ENCODE measurements at places on chromosomes 13 and 19.

GRCh38 chr13:46662690-46663089 is 109.7 kb downstream of the LRCH1 start:
- DNase-seq: no peak

GRCh38 chr19:6227936-6228325 is 51.8 kb downstream of the MLLT1 start:
- no peak for DNase-seq

DNA sequence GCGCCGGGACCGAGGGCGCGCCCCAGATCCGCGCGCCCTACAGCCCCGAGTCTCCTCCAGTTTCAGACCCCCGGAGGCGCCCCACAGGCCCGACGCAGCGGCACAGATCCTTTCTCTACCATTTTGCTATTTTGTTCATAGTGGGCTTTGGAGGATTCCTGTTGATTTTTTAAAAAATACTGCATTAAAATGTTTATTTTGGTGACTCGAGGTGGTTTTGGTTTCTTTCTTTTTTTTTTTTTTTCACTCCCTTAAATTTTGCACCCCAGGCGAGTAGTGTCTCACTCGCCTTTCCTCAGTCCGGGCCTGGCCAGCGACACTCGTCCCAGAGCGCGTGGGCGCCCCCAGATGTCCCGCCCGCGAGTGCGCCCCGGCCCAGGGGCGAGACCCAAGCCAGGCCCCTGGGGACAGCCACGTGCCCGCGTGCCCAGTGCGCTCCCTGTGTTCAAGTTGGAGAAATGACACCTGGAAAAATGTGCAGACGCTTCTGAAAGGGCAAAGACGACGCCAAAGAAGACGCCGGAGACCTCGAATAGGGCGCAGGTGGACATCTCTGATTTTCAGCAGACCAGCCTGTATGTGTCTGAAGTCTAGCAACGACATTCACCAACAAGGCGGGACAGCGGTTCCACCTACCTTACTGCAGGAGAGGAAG is 471 bp upstream of the INSR start:
- no peak for DNase-seq

- no peak for DNase-seq
Measured at GRCh38 chr19:30407068-30407709, 35.0 kb downstream of the ZNF536 start.

- DNase-seq: no peak
Measured at GRCh38 chr13:35743165-35743564, 266.7 kb upstream of the MAB21L1 start.

GRCh38 chr13:28658796-28659620 is at the start of gene POMP:
POMP (plus strand) TSS chr13:28659130; CDS start chr13:28659185, 55 bp downstream.
- DNase-seq: peak; percentile 88

DNA sequence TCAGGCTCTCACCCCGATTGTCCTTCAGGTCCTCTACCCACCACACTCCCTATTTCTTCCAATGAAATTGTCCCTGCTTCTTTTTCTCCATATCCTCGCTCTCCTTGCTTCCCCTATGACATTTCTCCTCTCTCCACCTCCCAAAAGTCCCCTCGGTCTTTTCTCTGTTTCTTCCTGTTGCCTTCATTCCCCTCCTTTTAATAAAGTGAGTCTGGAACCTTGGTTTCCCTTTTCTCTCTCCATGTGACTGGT is 676 bp upstream of the ZNF574 start:
- no peak for DNase-seq

- DNase-seq: no peak
Measured at GRCh38 chr19:10713317-10713716, 4.6 kb upstream of the DNM2 start.

DNA sequence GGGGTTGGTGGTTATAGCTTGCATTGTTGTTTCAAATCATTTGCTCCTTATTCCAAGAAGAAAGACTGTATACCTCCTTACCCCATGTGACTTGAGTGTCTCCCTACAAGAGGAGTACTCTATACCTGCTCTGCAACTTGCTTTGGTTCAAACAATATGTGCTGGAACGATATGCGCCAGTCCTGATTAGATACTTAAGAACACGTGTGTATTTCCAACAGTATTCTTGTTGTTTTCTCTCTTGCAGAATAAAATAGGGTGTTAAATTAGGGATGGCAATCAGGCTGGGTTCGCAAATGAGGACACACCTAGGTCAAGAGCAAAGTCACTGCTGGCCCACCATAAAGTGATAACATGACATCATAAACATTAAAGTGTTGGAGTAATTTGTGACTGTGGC is 895.0 kb upstream of the SLITRK1 start:
- no peak for DNase-seq

- peak; percentile 71 for DNase-seq
Measured at GRCh38 chr19:45882652-45883585, 3.0 kb downstream of the IRF2BP1 start.

GRCh38 chr19:47210689-47211316 is 20.2 kb downstream of the BBC3 start:
- DNase-seq: peak; percentile 69

GRCh38 chr13:114074671-114075315 is 57.6 kb downstream of the RASA3 start:
- no peak for DNase-seq

DNA sequence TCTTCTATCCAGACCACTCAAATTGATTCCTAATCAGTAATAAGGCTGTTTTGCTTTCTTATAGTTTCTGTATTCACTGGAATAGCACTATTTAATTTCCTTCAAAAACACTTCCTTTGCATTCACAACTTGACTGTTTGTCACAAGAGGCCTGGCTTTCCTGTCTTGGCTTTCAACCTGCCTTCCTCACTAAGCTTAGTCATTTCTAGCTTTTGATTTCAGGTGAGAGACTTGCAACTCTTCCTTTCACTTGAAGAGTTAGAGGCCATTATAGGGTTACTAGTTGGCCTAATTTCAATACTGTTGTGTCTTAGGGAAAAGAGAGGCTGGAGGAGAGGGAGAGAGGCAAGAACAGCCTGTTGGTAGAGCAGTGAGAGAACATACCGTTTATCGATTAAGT is 47.0 kb downstream of the SACS start:
- DNase-seq: no peak

GRCh38 chr19:47176627-47177090 is 46.0 kb downstream of the SAE1 start:
- no peak for DNase-seq

DNA sequence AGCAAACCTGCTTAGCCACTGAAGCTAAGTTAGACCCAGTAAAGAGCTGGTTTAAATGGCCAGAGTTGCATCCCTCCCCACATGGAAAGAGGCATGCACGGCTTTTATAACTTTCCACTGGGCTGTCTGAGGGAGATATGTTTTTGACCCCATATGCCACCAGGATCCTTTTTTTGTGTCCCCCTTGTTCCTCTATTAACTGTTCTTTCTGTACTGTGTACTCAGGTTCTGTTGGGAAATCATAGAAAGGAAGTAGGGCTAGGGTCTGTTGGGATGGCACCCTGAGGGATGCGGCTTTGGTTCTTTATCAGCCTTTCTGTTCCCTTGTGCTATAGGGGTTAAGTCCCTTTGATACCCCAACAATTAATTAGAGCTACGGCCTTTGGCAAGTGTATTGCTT is 12.2 kb upstream of the TM9SF2 start:
- DNase-seq: no peak

DNA sequence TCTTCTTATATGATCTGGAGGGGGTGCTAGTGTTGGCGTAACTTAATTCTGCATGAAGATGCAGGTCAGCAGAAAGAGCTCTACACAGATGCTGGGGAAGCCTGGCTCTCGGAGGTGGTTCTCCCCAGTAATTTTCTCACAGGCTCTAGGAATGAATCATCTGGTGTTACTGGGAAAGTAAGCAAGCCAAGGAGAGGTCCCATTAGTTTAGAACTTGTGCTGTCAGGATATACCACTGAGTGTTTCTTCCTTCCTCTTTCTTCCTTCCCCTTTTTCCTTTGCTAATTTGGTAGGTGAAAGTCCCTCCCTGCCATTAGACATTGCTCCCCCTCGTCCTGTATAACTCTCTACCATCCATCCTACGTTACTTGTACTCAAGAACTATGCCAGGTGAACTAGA is 68.3 kb downstream of the ATP8A2 start:
- DNase-seq: no peak

DNA sequence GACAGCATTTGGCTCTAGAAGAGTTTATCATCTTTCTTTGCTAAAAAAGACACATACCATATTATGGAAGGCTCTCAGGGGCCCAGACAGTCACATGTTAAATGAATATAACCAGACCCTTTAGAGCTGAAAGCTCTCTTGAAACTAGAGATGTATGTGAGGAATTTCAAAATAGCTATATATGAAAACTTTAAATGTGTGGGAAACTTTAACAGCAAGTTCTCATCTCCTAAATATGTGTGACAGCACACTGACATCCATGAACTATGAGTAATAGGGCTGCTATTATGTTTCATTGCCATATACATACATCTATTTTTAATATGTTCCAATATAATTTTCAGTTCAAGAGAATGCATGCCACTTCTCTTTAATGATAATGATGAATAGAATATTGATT is 509.5 kb downstream of the GPC6 start:
- DNase-seq: no peak

- DNase-seq: no peak
Measured at GRCh38 chr19:41552558-41552957, 23.4 kb upstream of the CEACAM21 start.

DNA sequence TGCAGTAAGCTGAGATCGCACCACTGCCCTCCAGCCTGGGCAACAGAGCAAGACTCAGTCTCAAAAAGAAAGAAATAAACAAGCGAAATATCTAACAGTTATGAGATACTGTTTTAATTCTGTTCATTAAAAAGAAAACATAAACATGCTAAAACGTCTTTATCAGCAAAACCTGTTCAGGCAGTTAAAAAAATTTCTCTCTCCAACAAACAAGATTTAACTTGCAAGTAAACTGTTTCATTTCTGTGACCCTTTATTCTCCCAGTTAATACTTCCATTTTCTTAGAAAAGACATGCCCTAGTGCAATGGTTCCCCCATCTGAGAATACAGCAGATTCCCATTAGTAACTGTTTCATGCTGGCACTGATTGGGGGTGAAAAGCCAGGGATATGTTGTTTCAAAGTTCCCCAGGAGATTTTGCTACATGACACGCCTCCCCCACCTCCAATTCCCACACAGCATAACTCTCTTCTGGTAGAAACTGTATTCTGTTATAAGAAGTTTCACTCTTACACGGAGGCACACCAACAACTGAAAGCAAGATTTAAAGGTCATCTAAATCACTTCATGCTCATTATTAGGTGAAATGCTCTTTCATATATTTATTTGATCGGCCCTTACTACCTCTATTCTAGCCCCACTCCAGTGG is 24.4 kb downstream of the ELF1 start:
- DNase-seq: no peak

GRCh38 chr13:44199627-44200207 is 173.9 kb upstream of the SERP2 start:
- DNase-seq: no peak

DNA sequence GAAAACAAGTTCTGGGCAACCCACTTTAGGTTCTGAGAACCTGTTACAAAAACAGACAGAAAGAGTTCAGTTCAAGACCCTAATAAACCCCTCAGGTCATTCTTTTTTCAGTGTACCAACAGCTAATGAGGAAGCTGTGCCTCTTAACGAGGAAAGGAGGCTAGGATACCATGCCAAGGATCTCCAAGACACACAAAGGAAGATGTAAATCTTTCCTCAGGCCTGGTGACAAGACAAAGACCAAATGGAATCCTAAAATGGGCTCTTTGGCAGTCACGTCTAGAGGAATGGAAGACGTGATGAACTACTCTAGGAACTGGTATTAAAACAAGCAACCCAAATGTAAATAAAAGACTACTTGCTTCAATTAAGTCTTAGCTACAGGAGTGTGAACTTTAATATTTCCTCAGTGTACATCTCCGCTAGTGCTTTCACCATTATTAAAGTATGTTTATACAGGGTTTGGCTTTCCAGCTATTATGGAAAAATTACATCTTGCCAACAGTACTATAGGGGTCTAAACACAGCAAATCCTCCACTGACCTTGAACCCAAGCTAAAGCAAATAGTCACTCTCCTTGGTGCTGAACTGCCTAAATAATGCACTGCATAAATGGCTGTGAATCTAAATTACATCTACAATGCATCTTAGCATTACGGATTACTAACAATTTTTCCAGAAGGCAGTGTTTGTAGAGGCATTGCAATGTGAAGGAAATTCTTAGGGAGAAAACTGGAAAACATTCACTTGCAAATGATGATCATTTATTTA is 42.3 kb downstream of the ENOX1 start:
- no peak for DNase-seq

- DNase-seq: no peak
Measured at GRCh38 chr13:46567671-46568070, 14.7 kb downstream of the LRCH1 start.

GRCh38 chr19:49287141-49287770 is 37.7 kb downstream of the SLC6A16 start:
- no peak for DNase-seq

DNA sequence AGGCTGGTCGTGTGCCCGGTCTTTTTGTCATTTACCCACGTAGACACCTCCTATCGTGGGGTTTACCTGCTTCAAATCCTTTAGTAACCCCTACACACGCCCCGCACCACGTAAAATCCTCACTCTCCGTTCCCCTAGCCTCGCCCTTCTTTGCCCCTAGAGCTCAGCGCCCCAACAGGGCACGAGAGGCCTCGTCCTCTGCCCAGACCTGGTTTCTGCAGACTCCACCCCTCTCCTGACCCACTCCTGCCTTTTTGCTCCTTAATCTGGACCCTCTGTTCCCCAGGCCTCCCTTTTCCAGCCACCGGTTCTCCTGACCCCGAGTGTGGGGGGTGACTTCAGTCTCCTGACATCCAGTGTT is 412 bp downstream of the ZNF528 start:
- DNase-seq: no peak

- DNase-seq: peak; percentile 53
Measured at GRCh38 chr19:4803736-4804695, 12.5 kb downstream of the FEM1A start.

GRCh38 chr13:57823704-57824103 is 192.2 kb downstream of the PCDH17 start:
- no peak for DNase-seq

DNA sequence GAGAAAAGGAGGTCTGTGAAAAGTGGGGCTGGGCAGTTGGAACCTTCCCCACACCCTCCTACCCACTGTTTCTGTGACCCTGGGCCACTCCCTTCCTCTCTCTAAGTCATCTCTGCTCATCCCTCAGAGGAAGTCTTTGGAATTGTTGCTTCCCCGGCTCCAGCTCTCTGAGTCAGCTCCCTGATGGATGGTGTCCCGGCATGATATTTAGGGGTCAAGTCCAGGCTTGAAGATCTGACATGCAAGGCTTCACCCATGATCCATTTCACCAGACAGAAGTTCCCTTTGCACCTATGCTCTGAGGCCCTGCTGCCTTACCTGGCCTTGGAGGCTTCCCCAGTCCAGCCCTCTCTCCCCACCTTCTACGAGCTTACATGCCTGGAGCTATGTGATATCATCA is 13.3 kb downstream of the EXOC3L2 start:
- no peak for DNase-seq
